ENCODE measurements at places on chromosomes 5 and 9.

DNA sequence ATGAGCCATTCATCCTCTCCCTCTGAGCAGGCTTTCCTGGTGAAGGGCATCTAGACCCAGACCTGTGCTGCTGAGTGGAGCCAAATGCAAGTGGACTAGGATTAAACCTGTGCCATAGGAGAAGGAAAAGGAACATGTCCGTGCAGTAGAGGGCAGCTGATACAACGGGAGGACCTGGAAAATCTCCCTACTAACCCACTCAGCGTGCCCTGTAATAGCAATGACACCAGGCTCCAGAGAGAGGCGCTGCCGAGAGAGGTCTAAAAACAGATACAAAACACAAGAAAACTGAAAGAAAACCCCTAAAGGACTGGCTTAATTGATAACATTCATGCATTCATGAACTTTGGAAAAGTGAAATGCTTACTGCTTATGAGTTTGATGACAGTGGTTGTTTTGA, 60.8 kb downstream of the PFDN1 start:
- DNase-seq: no peak

GRCh38 chr5:146345578-146346366, 7.1 kb downstream of the POU4F3 start:
- no peak for DNase-seq

- DNase-seq: no peak
Measured at GRCh38 chr5:59769832-59770231, 123.7 kb downstream of the PDE4D start.

DNA sequence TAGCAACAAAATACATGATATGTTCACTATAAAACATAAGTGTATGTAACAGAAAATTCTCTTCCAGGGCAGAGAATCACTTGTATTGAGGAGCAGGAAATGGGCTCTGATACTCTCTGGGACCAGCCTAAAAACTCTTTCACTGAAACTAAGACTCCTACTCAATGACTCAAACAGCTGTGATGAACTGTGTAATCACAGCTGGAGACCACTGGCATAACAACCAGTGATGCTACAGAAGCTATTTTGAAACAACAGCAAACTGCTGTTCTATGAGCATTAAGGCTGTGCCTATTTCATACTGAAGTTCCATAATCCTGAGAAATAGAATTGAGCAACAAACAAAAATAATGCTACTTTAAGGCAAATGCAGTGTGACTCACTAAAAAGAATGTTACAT, 594.0 kb downstream of the HINT1 start:
- no peak for DNase-seq

- no peak for DNase-seq
Measured at GRCh38 chr9:98227883-98228282, 27.6 kb downstream of the TBC1D2 start.

GRCh38 chr5:127887282-127887681, 184.1 kb downstream of the CCDC192 start:
- no peak for DNase-seq

GRCh38 chr5:135364421-135365262, 34.4 kb downstream of the MACROH2A1 start:
- no peak for DNase-seq

DNA sequence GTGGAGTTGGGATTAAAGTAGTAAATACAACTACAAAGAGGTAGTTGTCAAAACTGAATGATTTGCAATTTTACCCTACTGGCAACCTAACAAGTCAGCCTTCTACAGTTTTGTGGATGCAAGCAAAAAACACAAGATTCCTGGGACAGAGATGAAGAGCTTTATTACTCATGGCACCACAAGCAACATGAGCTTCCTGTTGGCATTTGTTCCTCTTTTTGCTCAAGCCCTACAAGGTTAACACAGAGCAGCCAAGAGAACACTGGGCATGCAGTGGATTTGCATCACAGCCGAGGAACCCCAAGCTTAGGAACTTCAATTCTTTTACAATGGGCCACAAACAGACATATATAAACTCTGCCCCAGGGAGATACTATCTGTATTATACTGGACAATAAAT, 28.8 kb upstream of the DMAC1 start:
- DNase-seq: peak; percentile 6

GRCh38 chr5:55236800-55237199, 3.4 kb upstream of the CCNO start:
- no peak for DNase-seq

DNA sequence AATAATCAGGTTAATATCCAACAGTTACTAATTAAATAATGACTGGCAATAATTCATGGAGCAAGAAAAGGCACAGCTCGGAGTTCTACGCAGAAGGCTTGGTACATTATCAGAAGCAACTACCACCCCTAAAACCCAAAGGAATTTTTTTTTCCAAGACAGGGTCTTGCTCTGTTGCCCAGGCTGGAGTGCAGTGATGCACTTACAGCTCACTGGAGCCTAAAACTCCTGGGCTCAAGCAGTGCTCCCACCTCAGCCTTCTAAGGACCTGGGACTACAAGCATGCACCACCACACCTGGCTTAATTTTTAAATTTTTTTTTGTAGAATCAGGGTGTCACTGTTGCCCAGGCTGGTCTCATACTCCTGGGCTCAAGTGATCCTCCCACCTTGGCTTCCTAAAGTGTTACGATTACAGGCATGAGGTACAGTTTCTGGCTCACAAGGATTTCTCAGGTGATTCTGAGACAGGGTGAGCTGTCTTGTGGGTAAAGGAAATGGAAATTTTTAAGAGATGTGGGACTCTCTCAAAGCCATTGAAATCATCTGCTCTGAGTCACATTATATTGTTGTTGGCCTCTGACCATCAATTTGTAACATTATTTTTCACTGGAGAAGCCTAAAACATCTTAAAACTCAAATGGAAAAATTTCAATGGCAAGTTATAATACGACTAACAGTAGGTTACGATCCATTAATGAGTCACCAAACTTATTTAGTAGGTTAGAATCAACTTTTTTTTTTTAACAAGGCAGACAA, 19.7 kb upstream of the HSDL2 start:
- no peak for DNase-seq

GRCh38 chr5:139403418-139403786, 487 bp downstream of the SPATA24 start:
- no peak for DNase-seq

GRCh38 chr5:140391312-140391711, 10.3 kb upstream of the ANKHD1 start:
- DNase-seq: no peak

GRCh38 chr5:56494300-56494731, 261.2 kb upstream of the ANKRD55 start:
- DNase-seq: peak; percentile 62

GRCh38 chr9:876425-876824, 34.9 kb downstream of the DMRT1 start:
- DNase-seq: no peak

GRCh38 chr9:101201630-101202029, 173.1 kb downstream of the PLPPR1 start:
- no peak for DNase-seq

DNA sequence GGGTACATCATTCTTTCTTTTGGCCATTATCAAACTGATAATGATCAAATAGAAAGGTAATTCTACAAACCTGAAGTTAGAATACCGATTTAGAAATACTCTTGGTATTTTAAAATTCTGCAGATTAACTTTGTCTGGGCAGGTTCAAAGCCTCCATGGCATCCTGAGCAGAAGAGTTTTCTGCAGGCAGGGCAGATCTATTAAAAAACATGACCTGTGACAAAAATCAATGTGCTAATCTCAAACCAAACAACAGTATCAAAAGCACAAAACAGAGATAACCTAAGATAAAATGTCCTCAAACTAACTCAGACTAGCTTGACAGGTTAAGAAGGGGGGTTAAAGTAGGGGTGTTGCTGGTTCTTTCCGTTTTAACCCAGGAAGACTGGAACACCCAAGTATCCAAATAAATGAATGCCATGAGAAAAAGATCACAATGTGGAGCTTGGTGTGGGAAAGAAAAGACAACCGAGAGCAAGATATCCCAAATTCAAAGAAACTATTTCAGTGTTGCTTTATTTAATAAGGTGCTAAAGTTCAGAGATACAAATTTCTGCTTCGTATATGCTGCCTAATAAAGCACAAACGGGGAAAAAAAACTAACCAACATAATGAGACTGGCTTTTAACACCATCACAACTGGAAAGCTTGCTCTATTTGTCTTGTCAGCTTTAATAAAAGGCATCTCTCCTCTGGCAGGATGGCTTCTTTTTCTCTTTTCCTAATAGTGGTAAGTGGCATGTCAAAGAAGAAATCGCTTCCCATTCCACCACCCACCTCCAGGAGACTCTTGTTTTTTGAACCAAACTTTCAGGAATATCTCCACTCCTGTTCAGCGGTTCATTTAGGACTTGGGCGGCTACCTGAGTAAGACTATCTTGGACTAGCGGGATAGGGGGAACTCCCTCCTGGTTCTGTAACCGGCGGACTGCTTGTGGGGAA, 2.3 kb downstream of the EFNA5 start:
- DNase-seq: no peak

DNA sequence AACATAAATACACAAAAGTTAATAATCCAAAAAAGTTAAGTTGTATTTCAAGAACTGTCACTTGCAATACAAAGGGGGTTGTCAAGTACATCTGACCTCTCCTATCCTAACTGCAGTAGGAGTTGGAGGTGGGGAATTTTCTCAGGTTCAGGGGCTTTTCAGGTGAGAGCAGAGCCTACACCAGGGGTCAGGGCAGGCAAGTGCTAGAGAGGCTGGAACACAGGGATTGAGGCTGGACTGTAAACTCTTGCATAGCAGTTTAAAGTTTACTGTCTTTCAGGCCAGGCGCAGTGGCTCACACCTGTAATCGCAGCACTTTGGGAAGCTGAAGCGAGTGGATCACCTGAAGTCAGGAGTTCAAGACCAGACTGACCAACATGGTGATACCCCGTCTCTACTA, 25.4 kb upstream of the RASGRF2 start:
- DNase-seq: no peak

DNA sequence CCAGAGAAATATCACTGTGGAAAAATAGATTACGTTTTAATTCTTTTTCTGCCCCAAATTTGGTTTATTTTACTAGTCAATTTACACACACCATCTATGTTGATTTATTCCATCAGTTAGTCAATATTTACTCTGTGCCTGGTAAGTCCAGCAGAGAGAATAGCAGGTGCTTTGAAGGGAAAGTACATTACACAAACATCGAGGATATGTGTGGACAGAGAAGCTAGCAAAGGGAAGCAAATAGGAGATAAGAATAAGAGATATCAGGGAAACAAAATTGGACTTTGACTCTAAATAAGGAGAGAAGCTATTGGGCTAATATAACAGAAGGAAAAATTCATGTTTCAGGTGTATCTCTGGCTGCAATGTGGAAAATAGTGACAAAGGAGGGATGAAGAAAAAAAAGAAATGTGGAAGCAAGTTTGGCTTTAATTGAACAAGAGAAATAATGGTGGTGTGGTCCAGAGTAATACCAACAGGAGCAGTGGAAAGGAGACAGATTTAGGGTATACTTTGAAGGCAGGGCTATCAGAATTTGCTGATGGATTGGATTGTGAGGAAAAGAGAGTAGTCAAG, 587.7 kb upstream of the CDH6 start:
- no peak for DNase-seq

GRCh38 chr5:107396351-107396690, 274.4 kb downstream of the EFNA5 start:
- DNase-seq: no peak

DNA sequence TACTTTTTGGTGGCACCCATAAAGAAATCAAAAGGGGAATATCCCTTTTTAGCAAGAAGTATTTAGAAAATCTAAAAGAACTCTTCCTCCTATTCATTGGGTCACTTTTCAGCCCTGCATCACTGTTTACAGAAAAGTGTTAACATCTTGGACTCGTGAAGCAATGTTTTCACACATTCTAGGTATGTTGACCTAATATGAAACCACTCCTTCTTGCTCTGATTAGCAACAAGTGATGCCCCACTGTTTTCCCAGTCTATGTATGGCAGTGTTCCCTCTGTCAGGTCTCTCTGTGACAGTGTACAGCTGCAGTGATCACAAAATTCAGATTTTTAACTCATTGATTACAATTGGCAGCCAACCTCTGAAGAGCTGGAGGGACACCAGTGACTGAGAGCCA, 148.2 kb upstream of the SLC12A2 start:
- no peak for DNase-seq

DNA sequence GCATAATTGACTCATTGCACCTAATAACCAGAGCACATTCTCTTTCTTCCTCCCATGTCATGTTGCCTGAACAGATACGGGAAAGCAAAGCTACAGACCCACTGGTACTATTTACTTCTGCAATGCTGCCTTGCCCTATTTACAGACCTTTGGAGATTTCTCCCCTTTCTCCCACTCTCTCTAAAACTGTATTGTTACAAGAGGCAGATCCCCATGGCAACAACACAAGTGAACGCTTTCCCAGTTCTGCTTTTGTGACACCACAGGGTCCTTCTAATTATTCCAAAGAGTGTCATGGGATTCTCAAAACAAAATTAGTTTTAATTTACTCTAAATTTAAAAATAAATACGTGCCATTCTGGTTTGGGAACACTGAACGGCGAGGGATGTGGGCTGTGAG, 104.7 kb downstream of the KCTD16 start:
- DNase-seq: no peak

DNA sequence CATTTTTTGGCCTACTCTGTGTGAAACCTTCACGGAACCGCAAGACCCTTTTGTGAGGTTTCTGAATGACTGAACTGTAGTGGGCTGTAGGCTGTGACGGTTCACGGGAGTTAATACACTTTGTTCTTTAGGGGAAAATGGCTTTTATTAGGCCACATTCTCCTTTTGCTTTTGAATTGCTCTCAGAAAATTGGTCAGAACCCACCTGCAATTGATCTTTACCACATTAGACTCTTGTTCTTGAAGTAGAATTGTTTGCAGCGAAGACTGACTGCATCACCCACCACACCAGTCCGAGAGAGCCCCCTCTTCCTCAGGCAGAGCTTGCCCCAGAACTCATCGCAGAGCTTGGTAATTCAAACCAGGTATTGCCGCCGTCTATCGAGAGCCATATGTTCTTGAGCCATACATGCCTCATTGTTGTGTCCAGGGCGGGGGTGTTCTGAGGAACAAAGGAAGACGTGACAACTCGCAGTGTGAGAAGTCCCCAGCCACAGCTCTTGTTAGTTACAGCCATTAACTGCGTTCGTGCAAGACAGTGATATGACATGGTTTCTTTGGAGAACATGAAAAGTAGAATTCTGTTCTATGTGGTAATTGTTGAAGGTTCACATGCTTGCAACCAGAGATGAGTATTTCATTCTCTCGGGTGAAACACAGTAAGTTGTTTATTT, 166.4 kb upstream of the OTULINL start:
- DNase-seq: no peak

Data from CD14-positive monocyte (primary cell).